ENCODE measurements at places on chromosomes 2 and 18.

- DNase-seq: no peak
These were observed 17.9 kb upstream of the SLC4A10 start for GRCh38 chr2:161606327-161606726.

DNA sequence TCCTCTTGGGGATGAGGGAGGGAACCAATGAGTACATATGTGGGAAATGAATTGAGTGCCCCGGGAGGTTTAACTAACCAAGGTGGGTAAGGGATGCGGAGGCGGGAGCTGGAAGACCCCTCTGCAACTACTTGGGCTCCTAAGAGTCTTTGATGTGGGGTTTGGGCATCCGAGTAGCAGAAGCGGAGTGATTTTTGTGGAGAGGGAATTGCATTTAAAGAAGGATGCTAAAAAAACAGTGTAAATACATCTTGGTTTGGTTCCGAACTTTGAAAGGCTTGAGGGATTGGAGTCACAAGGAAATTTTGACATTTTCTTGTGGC lies 215.7 kb downstream of the MCFD2 start:
- DNase-seq: no peak

- no peak for DNase-seq
These were observed 566.4 kb upstream of the ID2 start for GRCh38 chr2:8115456-8115855.

- DNase-seq: no peak
These were observed 30.2 kb upstream of the FAM124B start for GRCh38 chr2:224432003-224432579.

GRCh38 chr2:45946023-45946422 lies 294.5 kb downstream of the PRKCE start:
- no peak for DNase-seq

DNA sequence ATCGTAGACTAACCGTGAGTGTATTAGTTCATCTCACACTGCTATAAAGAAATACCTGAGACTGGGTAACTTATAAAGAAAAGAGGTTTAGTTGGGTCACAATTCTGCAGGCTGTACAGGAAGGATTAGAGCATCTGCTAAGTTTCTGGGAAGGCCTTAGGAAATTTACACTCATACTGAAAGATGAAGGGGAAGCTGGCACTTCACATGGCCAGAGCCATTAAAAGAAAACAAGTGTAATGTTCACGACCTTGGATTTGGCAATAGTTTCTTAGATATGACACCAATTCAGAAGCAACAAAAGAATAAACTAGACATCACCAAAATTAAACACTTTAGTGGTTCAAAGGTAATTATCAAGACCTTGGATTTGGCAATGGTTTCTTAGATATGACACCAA lies 23.8 kb downstream of the ABCB11 start:
- DNase-seq: no peak

- no peak for DNase-seq
These were observed 24.8 kb upstream of the TUBB6 start for GRCh38 chr18:12283256-12283655.

DNA sequence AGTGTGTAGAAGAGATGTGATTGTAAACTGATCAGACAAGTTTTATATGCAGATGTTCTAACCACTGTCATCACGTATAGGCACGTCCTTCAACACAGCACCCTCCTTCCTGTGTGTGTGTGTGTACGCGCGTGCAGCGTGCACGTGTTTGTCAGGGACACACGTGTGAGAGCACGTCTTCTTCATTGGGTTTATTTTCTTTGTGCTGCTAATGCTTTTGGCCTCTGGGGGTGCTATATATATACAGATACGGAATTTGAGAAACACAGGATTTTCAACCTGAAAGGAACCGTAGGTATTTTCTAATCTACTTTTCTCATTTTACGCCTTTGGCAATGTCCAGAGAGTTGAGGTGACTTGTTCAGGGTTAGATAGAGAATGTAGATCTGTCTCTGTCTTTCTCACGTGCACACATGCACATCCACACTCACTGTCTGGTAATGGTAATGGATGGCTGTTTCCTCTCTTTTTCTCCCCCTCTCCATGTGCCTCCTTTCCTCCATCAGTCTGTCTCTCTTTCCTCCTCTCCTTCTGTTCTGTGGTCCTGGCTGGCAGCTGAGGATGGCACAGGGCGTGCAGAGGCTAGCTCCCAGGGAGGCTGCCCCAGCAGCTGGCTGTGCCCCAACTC lies 13.4 kb upstream of the CELF4 start:
- DNase-seq: no peak

- DNase-seq: no peak
These were observed 232.1 kb downstream of the RBM43 start for GRCh38 chr2:151029406-151030157.

DNA sequence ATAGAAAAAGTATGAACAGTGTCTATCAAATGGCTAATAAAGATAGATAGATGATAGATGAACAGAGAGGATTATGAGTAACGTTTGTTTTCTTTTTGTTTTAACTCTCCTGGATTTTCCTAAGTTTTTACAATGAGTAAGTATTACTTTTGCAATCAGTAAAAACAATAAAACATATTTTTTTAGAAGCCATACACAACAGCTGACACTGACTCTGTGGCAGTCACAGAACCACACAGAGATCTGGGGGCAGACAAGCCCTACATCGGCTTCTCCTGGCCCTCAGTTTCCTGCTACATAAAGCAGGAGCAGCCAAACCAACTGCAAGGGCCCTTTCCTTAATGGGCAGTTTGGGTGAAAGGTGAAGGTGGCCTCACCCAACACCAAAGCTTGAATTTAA lies 63.6 kb downstream of the ANTXR1 start:
- no peak for DNase-seq
